ENCODE measurements at places on chromosomes 11 and 22. TPM values are rescaled to one million over a fixed set of nuclear protein-coding genes. Genes with fewer than 3 reads are reported as not detected.

The NDUFA6 gene
- total RNA-seq: 125 TPM

The RAB38 gene
- 2.1 TPM for total RNA-seq

The C11orf16 gene
- not detected for total RNA-seq

The EXPH5 gene
- total RNA-seq: 51.8 TPM

The ST14 gene
- 535 TPM for total RNA-seq

The FAM181B gene
- 0.27 TPM for total RNA-seq

The SUSD2 gene
- total RNA-seq: 1.9 TPM

The FAM111B gene
- 5.7 TPM for total RNA-seq

The TBX1 gene
- total RNA-seq: 1.6 TPM

The IFITM10 gene
- total RNA-seq: 1.7 TPM

The SCGB1C1 gene
- total RNA-seq: not detected

The TSGA10IP gene
- total RNA-seq: not detected

The OR4D9 gene
- not detected for total RNA-seq

The BTBD10 gene
- 33.9 TPM for total RNA-seq

The LMO1 gene
- not detected for total RNA-seq

The OSM gene
- 0.20 TPM for total RNA-seq

The PGM2L1 gene
- 9.9 TPM for total RNA-seq

The TTLL12 gene
- total RNA-seq: 79.5 TPM

The KCNE3 gene
- 37.7 TPM for total RNA-seq

The POU2AF3 gene
- 6.6 TPM for total RNA-seq

The CDC42EP2 gene
- 10.3 TPM for total RNA-seq

The SCUBE2 gene
- 8.3 TPM for total RNA-seq

The TP53I11 gene
- 91.7 TPM for total RNA-seq

The ACO2 gene
- total RNA-seq: 289 TPM

The CFAP300 gene
- 0.50 TPM for total RNA-seq

The PHETA2 gene
- total RNA-seq: 13.9 TPM

The REXO2 gene
- total RNA-seq: 41.8 TPM

The CLTCL1 gene
- total RNA-seq: 4.6 TPM

The IL10RA gene
- 4.4 TPM for total RNA-seq

The ANO3 gene
- 0.36 TPM for total RNA-seq

The HBG2 gene
- not detected for total RNA-seq

The OR6A2 gene
- 0.43 TPM for total RNA-seq

The AGBL2 gene
- total RNA-seq: 2.3 TPM

The CCDC87 gene
- total RNA-seq: 0.46 TPM

The ANO1 gene
- 25.6 TPM for total RNA-seq

The SERPIND1 gene
- not detected for total RNA-seq

The CD3D gene
- 8.0 TPM for total RNA-seq

The SLC6A5 gene
- total RNA-seq: not detected

The SLC5A4 gene
- total RNA-seq: not detected

The TPBGL gene
- not detected for total RNA-seq
